Aorta (tissue), 5 donors: ENCODE measurements at places on chromosomes 6 and 20. TPM values are rescaled to one million over a fixed set of nuclear protein-coding genes. Genes with fewer than 3 reads are reported as not detected.

TULP1 gene
- not detected for polyA plus RNA-seq

DNA sequence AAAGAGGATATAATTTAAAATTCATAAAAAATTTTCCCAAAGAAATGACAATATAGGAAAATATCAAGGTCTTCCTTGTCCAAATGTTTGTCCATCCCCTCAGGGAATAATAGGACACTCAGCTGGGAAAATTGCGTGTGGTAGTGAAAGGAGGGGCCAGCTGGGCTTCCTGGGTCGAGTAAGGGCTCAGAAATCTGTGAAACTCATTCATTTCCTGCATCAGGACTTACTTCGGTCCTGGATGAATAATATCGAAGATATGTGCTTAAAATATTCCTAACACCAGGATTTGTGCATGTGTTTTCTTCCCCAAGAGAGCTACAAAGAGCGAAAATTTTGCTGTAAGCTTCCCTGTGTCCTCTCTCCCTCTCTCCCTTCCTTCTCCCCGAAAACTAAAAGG lies 118.2 kb upstream of the GJE1 start:
- peak; percentile 36 for DNase-seq

DNA sequence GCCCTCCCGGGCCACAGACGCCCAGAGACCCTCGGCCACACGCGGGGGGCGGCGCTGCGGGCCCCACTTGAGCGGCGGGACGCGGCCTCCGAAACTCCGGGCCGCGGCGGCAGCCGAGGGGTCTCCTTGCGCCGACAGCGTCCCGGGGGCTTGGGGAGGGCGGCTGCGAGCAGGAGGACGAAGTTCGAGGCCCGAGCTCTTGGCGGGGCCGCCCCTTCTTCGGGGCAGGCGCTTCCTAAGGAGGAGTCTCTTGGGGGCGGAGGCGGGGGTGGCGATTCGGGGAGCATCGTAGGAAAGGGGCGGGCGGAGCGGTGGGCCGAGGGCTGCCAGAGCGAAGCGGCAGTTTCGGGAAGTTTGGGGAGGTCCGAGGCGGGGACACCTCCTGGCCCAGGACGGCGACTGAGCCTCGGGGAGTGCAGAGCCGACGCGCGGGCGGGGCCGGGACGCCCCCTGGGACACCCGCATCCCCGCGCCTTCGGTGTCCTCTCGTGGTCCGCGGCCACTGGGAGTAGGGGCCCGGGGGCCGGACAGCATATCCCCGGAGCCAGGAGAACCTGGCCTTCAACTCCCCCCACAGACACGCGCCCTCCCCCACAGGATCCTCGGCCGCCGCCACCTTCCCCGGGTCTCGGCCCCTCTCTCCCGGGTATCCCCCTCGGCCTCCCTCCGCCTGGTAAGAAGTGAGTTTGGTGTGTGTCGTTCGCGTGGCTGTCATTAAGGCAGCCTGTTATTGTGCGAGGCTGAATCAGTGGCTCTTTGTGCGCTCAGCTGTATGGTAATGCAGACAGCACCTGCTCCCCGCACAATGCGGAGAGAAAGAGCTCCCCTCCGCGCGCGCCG lies 613 bp upstream of the DLL1 start:
- DNase-seq: peak; percentile 91

DNA sequence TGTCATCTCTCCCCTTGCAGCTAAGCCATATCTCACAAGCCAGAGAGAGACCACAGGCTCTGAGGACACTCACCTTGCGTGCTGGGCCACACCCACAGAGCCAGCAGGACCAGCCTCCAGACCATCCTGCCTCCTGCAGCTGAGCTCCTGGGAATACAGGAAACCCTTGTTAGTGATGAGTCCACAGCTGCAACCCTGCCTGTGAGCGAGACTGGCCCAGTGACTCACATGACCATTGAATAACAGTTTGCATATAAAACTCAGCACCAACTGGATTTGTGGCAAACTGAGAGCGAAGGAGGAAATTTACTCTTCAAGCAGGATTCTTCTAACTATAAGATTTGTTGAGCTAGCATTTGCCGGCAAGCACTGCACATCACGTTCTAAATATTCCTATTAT lies 3.0 kb downstream of the THBS2 start:
- DNase-seq: peak; percentile 71
